ENCODE measurements at places on chromosomes 2 and 18.

DNA sequence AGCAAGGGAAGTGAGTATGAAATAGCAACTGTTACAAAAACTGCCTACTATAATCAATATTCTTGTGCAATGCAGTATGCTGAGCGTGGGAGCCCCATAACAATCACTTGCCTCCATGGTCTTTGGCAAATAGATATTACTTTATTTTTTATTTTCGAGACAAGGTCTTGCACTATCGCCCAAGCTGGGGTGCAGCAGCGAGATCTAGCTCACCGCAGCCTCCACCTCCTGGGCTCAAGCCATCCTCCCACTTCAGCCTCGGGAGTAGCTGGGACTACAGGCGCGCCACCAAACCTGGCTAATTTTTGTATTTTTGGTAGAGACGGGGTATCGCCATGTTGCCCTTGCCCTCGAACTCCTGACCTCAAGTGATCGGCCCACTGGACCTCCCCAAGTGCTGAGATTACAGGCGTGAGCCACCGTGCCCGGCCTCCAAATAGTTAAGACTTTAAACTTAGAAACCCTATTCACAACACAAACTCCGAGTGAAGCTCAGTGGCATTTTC lies 1.2 kb upstream of the CCNT2 start:
- no peak for DNase-seq

- DNase-seq: no peak
Measured at GRCh38 chr18:63137999-63138435, 181.6 kb downstream of the BCL2 start.

DNA sequence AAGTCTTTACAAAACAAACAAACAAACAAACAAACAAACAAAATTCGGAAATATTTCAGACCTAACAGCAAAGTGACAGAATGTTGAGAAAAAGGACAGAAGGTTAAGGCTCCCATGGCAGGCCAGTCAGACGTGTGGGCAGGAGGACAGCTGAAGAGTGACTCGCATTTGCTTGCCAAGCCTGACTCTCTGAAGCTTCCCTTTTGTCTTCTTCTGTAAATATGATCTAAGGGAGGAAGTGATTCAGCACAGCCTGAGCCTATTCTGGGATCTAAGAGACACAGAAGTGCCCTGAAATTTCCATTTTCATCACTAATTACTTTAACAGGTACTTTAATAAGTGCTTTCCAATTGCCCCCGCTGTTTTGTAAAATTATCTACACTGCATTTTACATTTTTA lies 134.0 kb upstream of the LYPD1 start:
- no peak for DNase-seq

DNA sequence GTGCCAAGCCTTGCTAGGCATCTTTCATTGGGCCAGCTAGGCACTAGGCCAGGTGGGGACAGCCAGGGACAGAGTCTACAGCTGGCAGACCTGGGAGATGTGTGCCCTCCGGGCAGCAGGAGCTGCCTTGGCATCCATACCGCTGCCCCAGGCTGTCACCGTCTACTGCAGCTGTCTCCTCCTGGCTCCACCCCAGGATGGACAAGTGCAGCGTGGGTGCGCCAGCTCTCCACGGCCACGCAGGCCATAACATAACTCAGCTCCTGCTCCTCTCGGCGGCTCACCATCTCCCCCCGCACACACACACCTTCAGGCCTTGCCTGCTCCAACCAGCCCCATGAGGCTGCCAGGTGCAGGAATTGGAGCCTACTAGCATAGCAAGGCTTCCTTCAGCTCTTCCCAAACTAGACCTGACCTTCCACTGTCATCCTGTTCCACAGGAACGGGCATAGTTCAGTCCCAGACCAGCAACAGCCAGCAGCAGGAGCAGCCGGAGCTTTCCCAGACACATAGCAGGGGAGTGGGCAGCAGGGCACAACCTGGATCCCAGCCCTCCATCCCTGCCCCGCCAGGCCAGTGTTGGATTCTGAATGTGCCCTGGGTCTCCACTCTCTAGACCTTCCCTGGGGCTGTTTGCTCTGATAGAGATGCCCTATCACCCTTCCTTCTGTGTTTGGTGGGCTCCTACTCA lies 2.5 kb upstream of the ADRA2B start:
- no peak for DNase-seq

GRCh38 chr2:101291973-101292372 lies 16.5 kb downstream of the RNF149 start:
- DNase-seq: no peak

GRCh38 chr2:166373105-166373504 lies 2.6 kb downstream of the SCN9A start:
- no peak for DNase-seq

- no peak for DNase-seq
Measured at GRCh38 chr2:54456362-54456611, 160 bp downstream of the SPTBN1 start.

DNA sequence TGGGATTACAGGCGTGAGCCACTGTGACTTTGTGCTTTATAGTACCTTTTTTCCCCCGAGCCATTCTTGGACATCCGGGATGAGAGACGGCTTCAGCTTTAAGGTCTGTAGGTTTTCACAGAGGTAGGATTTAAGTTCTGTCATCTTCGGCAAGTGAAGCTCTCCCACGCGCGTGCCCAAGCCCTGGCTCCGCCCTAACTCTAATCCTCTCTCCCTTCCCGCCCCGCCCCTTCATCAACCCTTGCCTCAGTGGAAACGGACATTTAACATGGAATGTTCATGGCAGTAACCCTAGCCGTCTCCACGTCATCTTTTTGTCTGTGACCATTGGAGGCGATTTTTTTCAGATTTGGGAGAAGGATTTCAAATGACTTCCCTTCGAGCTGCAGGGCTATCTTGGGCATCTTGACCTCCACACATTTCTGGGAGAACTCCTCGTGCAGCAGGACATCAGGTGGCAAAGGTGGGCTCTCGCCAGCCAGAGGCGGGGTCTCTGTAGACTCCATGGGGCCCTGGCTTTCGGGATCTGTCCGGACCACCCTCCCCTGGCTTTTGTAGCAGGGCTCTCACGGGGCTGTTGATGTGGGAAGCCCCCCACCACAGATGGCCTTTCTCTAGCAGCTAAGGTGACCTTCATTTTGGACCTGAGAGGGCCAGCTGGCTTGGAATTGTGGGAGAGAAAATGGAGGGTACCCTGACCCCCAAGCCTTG lies 6.8 kb downstream of the COLEC11 start:
- no peak for DNase-seq

- no peak for DNase-seq
Measured at GRCh38 chr18:10685484-10685883, 159.7 kb downstream of the NAPG start.

DNA sequence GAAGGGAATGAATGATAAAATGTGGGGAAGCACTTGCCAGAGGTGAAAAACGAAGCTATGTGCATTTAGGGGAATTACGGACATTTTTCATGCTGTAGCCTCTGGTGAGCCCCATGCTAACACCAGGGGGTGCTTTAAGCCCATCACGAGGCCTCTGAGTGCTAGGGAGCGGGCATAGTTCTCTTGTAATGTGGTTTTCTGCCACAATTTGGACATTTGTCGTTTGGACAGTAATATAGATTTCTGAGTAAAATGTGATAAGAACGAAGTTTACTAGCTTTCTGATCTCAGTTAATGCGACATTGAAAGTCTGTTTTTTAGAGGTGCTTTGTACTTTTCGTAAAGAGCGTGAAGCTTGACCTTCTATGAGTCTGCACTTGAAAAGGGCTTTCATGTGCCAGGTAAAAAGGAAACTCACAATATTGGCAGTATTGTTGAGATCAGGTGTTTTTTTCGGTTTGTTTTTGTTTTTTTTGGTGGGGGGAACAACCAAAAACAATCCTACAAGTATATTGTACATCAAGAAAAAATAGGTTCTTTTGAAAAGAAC lies 50.6 kb downstream of the TRAF3IP1 start:
- DNase-seq: peak; percentile 26

GRCh38 chr2:217741381-217741955 lies 261.3 kb downstream of the TNS1 start:
- no peak for DNase-seq

DNA sequence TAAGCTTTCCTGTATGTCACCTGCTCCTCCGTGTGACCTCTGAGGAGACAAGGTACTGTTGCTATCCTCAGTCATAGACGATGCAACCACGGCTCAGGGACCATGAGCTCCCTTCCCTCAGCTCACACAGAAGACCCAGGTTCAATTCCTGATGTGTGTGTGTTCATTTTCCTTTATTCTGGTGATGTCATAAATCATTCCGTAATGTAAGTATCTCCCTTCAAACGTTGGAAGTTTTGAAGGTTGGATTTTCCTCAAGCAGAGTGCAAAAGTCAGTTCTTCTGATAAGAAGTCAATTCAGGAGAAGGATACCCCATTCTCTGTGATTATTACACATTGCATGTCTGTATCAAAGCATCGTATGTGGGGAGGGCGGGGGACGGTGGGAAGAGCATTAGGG lies 118.9 kb upstream of the FAM136A start:
- no peak for DNase-seq

- DNase-seq: peak; percentile 10
Measured at GRCh38 chr2:84458551-84459017, 496 bp downstream of the SUCLG1 start.

GRCh38 chr18:8874872-8875271 lies 169.5 kb downstream of the MTCL1 start:
- DNase-seq: no peak

DNA sequence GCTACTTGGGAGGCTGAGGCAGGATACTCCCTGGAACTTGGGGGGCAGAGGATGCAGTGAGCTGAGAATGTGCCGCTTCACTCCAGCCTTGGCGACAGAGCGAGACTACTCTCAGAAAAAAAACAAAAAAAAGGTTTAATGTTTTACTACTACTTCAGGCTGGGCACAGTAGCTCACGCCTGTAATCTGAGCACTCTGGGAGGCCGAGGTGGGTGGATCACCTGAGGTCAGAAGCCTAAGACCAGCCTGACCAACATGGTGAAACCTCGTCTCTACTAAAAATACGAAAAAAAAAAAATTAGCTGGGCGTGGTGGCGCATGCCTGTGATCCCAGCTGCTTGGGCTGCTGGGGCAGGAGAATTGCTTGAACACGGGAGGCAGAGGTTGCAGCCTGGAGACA lies 75.7 kb upstream of the ATIC start:
- DNase-seq: no peak

GRCh38 chr2:190794790-190795189 lies 85.8 kb upstream of the GLS start:
- DNase-seq: no peak

DNA sequence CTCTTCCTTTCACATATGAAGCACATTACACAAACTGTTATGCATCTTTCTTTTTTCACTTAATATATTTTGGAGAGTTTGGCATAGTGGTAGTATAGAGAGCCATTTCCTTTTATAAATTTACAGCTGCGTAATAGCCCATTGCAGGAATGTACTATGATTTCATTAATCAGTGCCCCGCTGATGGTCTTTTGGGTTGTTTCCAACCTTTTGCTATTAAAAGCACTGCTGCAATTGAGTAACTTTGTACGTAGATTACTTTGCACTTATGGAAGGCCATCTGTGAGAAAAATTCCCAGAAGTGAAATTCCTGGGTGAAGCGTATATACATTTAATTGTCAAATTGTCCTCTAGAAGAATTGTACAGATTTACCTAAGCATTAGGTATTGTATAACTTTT lies 565.3 kb upstream of the ZNF804A start:
- DNase-seq: no peak

DNA sequence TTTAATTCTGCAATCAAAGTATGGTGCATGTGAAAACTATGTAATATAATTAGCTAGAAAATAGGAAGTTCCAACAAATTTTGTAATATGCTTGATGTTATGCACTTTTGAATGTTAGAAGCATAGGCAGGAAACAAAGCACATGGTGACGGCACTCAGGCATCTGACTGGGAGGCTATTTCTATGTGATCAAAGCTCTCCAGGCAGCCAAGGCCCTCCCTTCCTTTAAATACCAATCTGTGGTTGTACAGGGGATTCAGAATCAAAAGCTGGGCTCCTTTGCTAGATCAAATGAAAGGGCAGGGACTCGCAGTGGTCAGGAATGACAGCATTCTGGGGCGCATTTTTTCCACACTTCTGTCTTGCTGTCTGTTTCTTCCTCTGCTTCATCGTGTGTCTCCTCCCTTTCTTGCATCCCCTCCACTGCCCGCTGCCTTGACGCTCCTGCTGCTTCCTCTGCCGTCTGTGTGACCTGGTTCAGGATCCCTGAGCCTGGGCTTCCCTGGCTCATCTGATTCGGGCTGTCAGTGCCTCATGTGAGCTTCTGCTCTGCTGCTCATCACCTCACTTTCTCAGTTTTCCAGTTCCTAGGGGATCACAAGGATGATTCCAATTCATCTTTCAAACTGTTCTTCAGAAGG lies 30.9 kb downstream of the TMEM182 start:
- DNase-seq: no peak

GRCh38 chr2:220764171-220764570 lies 807.9 kb downstream of the EPHA4 start:
- DNase-seq: no peak

DNA sequence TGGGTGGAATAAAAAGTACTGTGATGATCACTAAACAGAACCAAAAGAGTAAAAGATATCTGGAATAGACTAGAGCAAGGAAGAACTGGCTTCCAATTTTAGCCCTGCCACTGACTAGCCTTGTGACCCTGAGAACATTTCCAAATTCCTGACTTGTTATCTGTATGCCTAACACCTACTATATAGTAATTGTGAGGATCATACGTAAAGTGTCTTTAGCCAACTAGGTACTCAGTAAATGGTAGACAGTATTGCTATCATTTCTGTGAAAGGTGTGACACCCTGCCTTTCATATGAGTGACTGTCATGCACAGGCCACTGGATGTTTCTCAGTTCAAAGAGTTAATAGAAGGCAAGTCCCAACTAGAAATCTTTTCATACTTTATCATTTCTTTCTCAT lies 29.8 kb downstream of the CYTIP start:
- DNase-seq: no peak

DNA sequence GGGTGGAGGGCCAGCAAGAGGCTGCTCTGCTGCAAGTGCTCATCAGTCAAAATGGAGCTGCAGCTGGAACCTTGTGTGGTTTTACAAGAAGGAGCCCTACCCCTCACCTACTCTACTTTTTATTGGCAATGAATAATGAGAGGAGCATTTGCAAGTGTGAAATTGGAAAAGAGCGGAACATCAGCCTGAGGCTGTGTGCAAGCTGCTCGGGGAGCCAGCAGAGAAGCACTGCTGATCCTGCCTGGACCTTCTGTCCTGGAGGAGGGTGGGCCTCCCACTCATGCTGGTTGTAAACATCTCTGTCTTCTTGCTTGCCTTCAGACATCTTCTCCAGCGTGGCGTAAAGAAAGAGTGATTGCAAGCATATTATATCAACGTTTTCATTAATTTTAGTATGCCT lies 256.2 kb downstream of the DLGAP1 start:
- no peak for DNase-seq

DNA sequence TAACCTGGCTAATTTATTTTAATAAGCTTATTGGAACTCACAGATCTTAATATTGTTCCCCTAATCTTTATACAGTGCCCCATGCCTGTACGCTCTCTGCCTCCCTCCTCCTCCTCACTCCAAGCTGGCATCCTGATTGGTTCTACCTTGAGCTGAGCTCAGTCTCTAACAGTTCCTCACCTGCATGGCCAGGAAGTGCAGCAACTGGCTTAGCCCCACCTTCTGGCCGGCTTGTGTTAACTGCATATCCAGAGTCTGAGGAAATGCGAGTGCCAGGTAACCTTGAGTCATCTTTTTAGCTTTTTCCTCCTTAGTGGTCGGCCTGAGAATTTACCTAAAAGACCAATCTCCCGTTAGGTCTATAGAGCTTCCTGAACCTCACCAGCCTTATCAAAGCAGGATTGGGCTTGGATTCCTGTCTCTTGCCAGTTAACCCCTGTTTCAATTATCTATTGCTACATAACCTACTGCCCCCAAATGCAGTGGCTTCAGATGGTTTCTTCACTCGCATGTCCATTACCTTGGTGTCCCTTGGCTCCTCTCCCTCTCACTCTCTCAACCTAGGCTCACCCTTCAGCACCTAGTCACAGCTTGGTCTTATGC lies 89.5 kb upstream of the STK39 start:
- DNase-seq: peak; percentile 34

Measured in stimulated activated CD4-positive, alpha-beta T cell treated with anti-CD3 and anti-CD28 coated beads, TNF-alpha, amount 100 ng/mL, for 48 hours (primary cell).